T-helper 9 cell (primary cell): ENCODE measurements at places on chromosomes 16 and 17.

GRCh38 chr17:2048805-2049204 is 6.1 kb upstream of the HIC1 start:
- no peak for DNase-seq

DNA sequence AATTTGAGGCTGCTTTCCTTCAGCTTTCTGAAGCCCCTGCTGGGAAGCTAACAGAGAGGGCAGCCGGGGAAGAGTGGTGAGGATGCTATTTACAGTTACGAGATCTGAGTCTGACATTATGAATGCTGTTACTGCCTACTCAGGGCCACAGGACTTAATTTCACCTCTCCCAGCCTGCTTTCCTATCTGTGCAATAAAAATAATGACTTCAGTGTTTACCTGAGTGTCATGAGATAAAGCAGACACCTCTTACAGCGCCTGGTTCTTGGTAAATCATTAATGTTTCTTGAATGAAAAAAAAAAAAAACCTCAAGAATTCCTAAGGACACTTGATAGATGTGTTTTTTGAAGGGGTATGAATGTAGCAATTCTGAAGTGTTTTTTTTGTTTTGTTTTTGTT is 24.2 kb upstream of the CPHXL start:
- no peak for DNase-seq

GRCh38 chr17:10349403-10349802 is 23.4 kb downstream of the MYH13 start:
- DNase-seq: no peak

DNA sequence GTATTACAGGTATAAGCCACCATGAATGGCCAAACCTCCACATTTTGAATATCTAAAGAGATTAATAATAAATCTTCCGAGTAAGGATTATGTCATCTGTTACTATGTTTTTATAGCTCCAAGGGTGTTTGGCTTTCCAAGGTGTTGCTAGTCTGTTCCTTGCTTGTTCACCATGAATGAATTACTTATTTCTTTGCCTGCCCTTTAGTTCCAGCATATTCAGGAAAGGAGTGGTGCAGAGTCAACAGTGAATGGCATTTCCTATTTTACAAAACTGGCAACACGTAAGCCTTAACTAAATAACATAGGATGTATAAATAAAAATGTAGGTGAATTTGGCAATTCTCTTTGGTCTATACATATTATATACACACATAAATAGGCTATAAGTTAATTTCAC is 70.3 kb downstream of the MYO1D start:
- no peak for DNase-seq

DNA sequence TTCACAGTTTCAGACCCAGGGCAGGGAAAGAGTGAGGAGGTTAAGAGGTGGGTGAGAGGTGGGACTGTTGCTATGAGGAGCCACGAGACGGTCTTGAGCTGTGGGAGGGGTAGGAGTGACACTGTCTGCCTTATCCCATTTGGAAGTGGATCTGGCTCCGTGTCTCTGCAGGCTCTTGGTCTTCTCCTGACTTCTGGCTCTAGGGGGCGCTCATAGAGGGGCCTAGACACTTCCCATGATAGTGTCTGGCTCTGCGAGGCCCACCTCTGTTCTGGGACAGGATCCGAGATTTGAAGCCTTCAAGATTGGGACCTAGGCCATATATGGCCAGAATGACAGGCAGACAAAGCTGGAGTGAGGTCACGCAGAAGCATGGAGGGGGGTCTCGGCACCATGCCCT is 204.5 kb downstream of the GSG1L start:
- no peak for DNase-seq

- no peak for DNase-seq
Measured at GRCh38 chr17:76512366-76513305, 11.4 kb upstream of the RHBDF2 start.
